ENCODE measurements at places on chromosomes 1 and 21.

- DNase-seq = no peak
Observed at GRCh38 chr1:1754051-1754815, 24.0 kb downstream of the NADK start.

- peak; percentile 90 for DNase-seq
Observed at GRCh38 chr1:16981269-16981849, 939 bp upstream of the MFAP2 start.

- DNase-seq = peak; percentile 60
Observed at GRCh38 chr1:106620521-106620954, 435.9 kb upstream of the PRMT6 start.

DNA sequence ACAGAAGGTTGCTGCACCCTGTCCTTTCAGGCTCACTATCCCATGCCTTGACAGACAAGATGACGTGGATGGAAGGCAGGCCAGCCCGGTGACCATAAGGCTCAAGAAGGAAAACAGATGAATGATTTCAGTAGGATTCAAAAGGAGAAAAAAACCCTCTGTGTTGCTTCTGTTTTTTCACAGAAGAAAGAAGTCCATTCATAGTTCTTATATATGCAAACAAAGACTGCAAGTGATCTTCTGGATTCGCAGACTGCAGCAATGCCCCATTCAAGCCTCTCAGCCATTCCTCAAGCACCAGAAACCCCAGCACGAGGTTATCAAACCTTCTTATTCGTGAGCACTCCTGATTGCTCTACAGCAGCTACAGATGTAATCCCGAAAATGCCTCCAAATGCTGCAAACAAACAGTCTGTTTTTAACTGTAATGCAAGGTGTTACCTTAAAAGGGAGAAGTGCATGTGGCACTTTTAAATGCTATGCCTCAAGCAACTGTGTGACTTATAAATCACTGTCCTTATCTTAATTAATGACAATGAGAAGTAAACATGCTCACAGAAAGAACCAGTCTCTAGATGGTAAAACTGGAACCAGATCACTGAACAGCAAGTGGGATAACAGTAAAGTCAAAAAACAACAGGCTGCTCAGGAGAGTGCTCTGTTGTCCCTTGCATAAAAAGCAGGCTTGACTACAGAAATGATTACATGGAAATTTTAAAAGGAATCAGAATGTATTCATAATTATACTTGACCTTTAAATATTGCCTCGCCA, 173.9 kb downstream of the HHIPL2 start:
- DNase-seq = no peak

GRCh38 chr1:92273039-92273438, 25.7 kb downstream of the GLMN start:
- no peak for DNase-seq

DNA sequence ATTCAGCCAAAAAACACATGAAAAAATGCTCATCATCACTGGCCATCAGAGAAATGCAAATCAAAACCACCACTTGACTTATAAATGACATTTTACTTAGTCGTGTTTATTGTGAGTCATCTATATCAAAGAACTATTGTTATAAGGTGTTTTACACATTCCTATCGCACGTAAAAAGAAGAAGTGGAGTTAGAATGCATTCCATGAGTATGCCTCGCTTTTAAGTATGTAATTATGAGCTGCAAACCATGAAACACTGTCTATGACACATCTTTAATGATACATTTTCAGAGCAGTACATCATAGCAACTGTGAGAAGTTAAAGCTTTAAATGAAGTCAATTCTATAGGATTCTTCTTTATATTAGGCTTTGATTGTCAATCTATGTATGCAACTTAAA, 614.3 kb upstream of the ADAMTS5 start:
- DNase-seq = peak; percentile 65
